NAMALWA (cell line): ENCODE measurements at places on chromosomes 11 and 22.

DNA sequence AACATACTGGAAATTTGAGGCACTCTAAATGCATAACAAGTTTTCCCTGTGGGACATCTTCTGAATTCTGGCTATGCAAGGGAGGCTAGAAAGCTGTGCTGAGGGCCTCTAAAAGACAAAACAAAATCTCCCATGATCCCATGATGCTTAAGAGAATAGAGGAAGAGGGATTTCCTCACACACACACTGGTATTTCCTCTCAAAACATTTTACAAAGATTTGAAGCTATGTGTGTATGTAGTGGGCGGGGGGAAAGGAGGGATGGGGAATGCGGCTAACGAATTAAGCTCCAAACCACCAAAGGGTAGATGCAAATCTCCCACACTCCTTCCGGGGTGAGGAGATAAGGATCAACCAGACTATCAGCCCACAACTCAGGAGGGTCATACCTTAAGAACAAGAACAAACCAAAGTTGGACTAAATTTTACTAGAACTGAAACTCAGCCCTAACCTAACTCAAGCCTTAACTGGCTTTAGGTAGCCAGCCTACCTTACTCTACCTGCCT lies 6.0 kb downstream of the OR2AT4 start:
- DNase-seq, result no peak

- DNase-seq, result no peak
Measured at GRCh38 chr11:66443602-66444001, 5.0 kb upstream of the MRPL11 start.

GRCh38 chr11:65288706-65289536 lies 25.7 kb upstream of the CDC42EP2 start:
- peak; percentile 58 for DNase-seq

DNA sequence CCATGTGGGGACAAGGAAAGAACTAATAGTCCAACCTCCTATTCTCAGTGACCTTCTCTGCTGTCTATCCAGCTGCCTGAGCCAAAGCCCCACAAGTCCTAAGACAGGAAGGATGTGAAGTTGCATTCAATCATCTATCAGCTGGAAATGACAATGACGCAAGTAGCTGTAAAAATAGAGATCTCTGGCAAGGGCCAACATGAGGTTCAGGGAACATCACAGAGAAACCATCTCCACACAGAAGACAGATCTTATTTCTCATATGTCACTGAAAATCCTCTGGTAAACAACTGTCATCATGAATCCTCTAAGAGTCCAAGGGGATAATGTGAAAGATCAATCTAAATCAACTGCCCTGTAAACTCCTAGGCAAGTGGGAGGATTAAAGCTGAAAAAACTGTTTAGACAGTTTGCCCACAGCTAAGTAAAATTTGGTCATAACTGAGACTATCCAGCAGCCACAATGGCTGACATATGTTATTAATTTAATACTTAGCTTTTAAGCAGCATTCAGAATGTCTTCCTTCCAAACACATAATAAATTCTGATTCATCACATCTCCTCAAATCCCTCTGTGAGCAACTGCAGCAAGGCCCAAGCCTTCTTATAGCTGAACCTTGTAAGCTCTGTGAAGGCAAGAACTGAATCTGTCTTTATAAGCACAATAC lies 52.1 kb downstream of the ALG9 start:
- no peak for DNase-seq

GRCh38 chr22:29225422-29226090 lies 19.9 kb downstream of the EMID1 start:
- no peak for DNase-seq

DNA sequence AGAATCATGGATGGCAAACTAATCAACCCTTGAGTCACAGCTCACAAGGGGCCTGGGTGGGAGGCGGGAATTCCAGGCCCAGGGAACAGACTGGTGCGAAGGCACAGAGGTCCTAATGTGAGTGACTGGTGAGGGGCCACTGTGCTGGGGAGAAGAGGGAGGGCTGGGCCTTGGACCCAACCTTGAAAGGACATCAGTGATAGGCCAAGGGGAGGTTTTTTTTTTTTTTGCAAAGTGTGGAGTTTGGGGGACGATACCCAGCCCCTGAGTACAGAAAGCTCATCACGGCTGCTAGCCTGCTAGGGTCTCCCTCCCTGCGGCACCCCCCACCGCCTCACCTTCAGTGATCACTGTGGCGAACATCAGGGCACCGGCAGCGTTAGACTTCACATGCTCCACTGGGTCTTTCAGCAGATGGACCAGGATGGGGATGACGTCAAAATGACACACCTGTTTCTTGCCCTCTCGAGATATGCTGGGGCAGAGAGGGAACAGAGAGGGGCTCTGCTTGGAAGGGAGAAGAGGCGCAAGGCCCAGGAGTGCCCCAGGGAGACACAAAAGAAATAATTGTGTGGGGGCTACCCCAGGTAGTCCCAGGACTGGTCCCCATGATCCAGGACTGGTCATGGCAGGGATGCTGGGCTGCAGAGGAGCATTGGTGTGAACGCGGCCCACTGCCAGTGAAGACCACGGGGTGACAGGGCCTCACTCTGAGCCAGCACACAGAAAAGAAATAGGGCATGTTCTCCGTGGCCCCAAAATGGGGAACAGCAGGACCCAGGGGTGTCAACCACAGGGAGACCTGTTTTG lies 8.6 kb upstream of the GNAZ start:
- DNase-seq, result no peak

DNA sequence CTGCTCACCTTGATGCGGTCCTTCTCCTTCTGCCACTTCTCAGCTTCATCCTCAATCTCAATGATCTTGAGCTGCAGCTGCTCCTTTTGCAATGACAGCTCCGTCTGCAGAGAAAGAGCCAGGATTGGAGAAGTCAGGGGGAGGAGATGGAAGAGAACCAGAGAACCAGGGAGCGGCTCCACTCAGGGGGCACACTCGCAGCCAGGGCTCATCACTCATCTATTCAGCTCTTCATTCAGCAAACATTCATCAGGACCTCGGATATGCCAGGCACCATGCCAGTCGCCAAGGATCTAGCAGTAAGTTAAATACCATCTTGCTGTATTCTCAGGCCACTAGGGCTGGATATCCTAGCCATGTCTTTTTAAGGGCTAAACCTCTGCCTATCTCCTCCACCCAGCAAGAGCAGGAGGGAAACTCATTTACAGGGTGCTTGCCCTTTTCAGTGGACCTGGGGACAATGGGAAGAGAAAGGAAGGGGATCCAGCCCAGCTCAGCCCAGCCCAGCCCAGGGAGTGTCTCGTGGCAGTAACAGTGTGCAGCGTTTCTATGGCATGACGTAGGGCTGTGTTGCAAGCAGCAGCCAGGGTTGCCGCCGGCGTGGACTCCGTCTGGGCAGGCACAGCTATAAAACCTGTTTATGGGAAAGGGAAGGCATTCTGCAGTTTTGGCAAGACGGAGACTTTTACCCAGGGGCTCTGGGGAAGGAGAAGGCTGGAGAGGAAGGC lies 9.4 kb downstream of the TRIM29 start:
- no peak for DNase-seq

DNA sequence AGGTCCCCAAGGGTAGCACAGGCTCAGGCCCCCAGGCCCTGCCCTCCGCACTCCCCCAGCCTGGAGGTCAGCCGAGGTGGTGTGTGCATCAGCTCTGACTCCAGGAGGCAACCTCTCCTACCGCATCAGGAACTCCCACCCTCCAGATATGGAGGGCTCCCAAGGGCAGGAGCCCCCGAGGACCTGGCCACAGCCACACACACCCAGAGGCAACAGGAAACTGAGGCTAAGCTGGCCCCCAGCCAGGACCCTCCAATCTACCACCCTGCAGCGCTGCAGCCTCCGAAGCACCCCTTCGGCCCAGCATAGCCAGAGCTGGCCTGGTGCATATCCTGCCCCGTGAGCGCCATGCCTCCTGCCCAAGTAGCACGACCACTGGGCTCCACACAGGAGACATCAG lies 104.0 kb downstream of the MED15 start:
- no peak for DNase-seq

GRCh38 chr11:8698917-8699441 lies 16.4 kb downstream of the RPL27A start:
- no peak for DNase-seq

- peak; percentile 56 for DNase-seq
Measured at GRCh38 chr11:46392421-46393230, 1.1 kb upstream of the CHRM4 start.

- no peak for DNase-seq
Measured at GRCh38 chr11:6557761-6558674, 45.4 kb downstream of the RRP8 start.

- no peak for DNase-seq
Measured at GRCh38 chr22:33400891-33401290, 342.7 kb upstream of the SYN3 start.

GRCh38 chr22:37917874-37918548 lies 11.9 kb downstream of the MICALL1 start:
- peak; percentile 54 for DNase-seq

- DNase-seq, result peak; percentile 57
Measured at GRCh38 chr11:85941380-85941973, 86.3 kb downstream of the CCDC83 start.

DNA sequence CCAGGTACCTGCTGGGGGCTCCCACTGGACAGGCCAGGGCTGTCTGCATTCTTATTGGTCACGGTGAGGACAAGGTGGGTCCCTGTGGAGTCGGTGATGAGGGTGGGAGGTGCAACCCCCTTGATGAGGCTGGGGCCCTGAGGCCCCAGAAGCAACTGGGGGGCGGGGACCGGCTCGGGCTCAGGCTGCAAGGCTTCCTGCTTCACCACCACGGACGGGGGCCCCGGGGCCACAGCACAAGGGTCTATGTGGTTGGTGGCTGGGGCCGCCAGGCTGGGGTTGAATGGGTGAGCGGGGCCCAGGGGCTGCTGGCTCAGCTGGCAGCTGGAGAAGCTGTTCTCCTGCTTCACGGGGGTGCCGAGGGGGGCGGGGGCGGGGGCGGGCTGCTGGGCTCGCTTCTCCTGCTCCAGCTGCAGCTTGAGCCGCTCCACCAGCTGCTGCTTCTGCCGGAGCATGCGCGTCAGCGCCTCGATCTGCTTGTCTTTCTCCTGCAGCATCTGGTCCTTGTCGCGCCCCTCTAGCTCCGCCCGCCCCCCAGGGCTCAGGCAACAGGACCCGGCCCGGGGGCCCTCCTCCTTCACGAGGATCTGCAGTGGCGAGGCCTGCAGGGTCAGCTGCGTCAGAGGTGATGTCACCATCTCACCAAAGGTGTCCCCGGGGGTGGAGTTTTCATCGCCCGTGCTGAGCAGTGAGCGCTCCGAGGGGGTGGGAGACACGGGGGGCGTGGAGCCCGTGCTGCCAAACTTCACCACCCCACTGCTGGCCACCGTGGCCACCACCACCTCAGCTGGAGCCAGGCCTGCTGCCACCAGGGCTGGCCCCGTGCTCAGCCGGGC lies 48.2 kb downstream of the SGSM3 start:
- peak; percentile 91 for DNase-seq

- no peak for DNase-seq
Measured at GRCh38 chr11:45089251-45089650, 57.2 kb upstream of the PRDM11 start.

DNA sequence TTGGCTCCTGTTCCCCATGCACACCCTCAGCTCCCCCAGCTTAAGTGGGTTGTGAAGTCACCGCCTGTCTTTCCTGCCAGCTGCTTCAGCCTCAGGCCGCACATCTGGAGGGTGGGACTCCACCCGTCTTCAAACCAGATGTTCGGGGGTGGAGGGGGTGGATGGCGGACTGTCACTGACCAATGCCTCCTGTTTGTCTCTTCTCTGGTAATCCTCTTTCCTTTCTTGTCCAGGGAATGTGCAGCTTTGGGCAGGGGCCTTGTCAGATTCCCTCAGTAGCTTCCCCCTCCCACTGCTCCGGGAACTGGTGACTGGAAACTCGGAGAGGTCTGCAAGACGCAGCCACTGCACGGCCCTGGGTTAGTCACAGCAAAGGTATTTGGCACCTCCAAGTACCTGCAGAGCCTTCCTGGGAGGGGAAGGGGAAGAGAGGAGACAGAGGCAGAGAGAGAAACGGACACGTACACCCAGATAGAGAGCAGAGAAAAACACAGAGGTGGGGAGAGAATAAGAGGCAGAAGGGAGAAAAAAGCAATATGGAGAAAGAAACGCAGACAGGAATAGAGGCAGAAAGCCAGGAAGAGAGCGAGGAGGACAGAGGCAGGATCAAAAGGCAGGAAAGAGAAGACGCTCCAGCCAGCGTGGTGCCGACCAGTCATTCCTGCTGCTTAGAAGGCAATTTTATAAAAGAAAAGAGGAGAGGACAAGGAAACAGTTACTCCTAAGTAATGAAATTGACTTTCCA lies 56.1 kb upstream of the TIMP3 start:
- no peak for DNase-seq
